ENCODE measurements at places on chromosomes 13 and 19.

DNA sequence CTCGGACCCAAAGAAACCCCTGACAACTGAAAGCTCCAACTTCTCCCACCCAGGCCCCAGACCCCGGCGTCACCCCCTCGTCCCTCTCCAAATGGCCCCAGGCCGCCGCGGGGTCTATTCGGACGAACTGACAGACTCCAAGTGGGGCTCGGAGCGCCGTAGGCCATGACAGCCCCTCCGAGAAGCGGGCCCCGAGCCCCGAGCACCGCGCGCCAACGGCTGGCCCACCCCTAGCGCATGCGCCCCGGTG lies 360 bp downstream of the DDX39A start:
- DNase-seq = no peak

- DNase-seq = no peak
These were observed 2.1 kb upstream of the PNPLA6 start for GRCh38 chr19:7533281-7533885.

GRCh38 chr13:97896446-97896845 lies 57.0 kb upstream of the IPO5 start:
- DNase-seq = no peak

DNA sequence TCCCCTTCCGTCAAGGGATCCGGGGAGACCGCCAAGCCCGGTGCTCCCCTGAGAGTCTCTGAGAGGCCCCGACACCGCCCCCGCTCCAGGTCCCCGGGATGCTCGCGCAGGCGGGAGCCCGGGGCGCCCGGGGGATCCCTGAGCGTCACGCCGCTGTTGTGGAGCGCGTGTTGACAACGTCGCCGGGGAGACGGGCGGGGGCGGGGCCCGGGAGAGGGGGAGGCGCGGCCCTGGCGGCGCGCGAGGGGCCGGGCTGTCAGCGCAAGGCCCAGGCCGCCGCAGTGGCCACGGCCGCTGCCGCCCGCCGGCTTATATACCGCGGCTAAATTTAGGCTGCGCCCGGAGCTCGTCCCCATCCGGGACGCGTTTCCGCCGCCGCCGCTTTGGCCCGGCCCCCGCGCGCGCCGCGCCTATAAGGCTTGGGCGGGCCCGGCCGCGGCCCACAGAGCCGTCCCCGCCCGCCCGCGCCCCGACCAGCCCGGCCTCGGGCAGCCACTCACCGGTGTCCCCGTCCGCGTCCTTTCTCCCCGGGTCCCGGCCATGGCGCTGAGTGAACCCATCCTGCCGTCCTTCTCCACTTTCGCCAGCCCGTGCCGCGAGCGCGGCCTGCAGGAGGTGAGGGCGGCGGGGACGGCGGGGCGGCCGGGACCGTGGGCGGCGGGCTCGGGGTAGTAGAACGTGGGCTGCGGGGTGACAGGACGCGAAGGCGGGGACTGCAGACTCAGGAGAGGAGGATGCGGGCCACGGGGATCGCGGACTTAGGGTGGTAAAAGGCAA lies at the start of gene KLF2:
Gene KLF2, plus strand, starts transcription at position 443 of the 777 bp plus-strand sequence. Its CDS starts 98 bp downstream, at position 541.
- peak; percentile 97 for DNase-seq

DNA sequence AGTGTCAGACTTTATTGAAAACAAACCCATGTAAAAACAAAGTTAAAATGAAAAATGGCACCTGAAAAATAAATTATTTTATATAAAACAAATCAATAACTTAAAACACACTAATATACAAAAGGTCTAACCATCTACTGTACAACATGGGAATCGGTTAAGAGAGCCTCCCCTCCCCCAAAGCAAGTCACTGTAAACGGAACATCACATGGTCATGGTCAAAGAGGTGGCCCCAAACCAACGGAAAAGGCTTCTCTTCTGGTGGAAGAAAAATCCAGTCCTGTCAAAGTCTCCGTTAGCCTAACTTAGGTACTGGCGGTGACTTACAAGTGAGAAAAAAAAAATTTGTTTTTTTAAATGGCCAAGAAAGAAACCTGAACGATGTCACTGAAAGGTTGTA lies 15.7 kb upstream of the TIMM44 start:
- DNase-seq = no peak

DNA sequence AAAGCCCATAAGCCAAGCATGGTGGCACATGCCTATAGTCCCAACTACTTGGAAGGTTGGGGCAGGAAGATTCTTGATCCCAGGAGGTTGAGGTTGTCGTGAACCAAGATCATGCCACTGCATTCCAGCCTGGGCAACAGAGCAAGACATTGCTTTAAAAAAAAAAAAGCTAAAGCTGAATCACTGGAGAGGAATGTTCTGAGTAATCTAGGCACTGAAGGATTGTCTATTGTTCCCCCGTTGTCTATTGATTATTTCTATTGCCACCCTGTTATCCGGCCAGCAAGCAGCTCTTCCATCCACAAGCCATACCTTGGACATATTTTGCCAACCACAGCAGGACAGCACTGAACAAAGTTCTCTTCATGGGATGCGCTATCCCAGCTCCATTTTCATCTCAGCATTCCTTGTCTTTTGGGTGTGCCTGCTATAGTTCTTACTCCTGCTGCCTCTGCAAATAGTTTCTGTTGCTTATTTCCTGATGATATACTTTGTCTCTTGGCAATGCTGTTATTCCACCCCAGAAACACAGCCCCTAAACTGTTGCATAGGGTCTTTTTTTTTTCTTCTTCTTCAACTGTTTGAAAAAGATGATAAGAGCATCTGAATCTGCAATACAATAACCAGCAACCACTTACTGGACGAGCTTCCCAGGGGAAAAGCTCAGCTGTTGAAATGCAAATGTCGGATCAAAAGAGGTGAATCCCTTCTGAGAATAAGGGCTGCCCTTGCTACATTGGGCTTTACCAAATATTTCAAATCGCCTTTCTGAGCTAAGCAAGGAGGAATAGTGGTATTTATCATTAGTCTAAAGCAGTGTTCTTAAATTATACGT lies 22.2 kb upstream of the SIAH3 start:
- DNase-seq = no peak

GRCh38 chr19:30924670-30925069 lies 424.6 kb downstream of the TSHZ3 start:
- DNase-seq = no peak

DNA sequence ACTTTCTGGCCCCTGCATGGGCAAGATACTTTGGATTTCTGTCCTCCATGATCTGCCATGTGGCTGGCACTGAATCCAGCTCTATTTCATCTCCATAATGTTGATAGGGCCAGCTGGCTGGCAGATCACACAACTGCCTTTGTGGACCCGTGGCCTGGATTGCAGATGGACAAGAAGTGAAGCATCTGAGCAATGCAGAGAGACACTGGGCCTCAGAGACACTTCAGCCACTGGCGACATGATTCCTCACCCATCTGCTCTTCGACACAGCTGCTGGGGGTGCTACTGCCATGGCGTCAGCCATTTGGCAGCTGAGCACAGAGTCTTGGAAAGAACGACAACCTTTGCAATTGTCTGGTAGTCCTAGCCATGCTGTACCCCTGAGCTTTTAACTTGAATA lies 79.5 kb upstream of the MYO16 start:
- DNase-seq = no peak

GRCh38 chr13:99357131-99357596 lies 50.0 kb upstream of the GPR183 start:
- DNase-seq = no peak

- no peak for DNase-seq
These were observed 4.3 kb downstream of the NDFIP2 start for GRCh38 chr13:79485014-79485811.

DNA sequence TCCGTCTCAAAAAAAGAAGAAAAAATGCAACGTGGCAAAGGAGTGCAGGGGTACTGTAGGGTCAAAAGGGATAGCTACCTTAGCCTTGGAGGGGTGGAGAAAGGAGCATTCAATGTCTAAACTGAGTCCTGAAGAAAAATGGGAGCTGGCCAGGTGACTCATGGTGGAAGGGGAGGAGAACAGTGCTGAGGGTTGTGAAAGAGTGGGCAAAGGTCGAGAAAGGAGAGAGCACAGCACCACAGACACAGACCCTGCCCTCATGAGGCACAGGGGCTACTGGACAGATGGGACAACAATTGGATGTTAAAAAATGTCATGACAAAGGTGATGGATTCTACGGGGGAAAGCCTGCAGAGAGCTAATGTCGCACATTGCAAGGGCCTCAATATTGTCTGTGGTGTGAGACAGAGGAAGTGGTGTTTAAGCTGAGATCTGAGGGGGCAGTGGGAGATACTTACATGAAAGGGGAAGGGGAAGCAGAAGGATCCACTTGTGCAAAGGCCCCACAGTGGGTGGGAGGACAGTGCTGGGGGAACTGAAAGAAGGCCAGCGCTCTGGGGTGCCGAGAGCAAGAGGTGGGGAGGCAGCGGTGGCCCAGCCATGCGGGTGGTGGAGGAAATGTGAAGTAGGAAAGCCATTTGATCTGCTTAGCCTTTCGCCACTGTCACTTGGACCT lies 42.9 kb upstream of the URAD start:
- DNase-seq = no peak
